ENCODE measurements at places on chromosomes 3 and 15. TPM values are rescaled to one million over a fixed set of nuclear protein-coding genes. Genes with fewer than 3 reads are reported as not detected.

OR5H15 gene
- not detected for total RNA-seq

PLXNB1 gene
- 81.3 TPM for total RNA-seq

RTP3 gene
- total RNA-seq = not detected

ECE2 gene
- total RNA-seq = not detected

C3orf22 gene
- not detected for total RNA-seq

CAMKV gene
- not detected for total RNA-seq

RGMA gene
- total RNA-seq = 8.5 TPM

VEPH1 gene
- total RNA-seq = 3.2 TPM

CNTN6 gene
- total RNA-seq = not detected

NME9 gene
- 0.48 TPM for total RNA-seq

GRCh38 chr3:4848176-4848825, 130.9 kb upstream of the BHLHE40 start:
- no peak for DNase-seq

- DNase-seq = no peak
Observed at GRCh38 chr3:185332026-185332735, 30.8 kb upstream of the MAP3K13 start.

GRCh38 chr15:80070840-80071239, 11.4 kb downstream of the ZFAND6 start:
- no peak for DNase-seq

- no peak for DNase-seq
Observed at GRCh38 chr3:133478624-133479023, 78.8 kb downstream of the BFSP2 start.

- no peak for DNase-seq
Observed at GRCh38 chr3:178455946-178456345, 80.3 kb upstream of the KCNMB2 start.

- no peak for DNase-seq
Observed at GRCh38 chr15:60605879-60606307, 127.0 kb upstream of the ICE2 start.

DNA sequence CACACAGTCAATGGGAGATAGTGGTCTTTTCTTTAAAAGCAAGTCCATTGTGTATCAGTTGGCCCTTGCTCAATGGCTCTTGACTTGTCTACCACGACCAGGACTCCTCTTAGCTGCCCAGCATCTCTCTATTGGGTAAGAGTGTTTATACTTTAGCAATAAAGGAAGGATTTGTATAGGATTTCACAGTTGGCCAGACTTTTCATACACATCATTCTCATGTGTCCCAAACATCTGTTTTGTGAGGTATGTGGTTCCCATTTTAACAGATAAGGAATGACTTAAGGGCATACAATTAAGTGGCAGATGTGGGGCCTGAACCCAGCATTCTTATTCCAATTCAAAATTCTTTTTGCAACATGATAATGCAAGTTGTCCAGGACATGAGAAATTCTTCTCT, 191.5 kb downstream of the CHST2 start:
- no peak for DNase-seq

- DNase-seq = no peak
Observed at GRCh38 chr3:110436209-110436608, 635.4 kb upstream of the NECTIN3 start.

GRCh38 chr15:90305932-90306331, 40.5 kb downstream of the NGRN start:
- DNase-seq = no peak

DNA sequence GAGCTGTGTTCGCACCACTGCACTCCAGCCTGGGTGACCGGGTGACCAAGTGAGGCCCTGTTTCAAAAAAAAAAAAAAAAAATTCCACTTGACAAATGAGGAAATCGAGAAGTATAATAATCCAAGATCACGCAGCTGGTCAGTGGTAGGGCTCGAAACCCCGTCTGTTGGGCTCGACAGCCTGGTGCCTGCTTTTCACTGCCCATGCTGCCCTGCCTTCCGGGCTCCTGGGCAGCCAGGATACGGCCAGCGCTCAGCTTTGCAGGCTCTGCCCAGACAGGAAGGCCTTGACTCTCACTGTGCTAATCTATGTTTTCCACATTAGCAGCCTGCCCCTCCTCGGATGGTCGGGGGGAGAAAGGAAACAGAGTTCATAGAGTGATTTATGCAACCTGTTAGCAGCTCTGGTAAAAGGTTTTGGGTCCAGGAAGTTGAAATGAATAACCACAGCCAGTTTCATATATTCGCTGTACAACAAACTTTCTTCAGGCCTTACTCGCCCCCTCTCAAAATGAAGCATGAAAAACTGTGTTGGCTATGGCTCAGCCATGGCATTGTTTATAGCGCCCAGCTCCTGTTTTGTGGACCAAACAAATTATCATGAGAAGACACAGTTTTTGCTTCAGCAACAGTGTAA, 108.8 kb downstream of the XXYLT1 start:
- DNase-seq = no peak

DNA sequence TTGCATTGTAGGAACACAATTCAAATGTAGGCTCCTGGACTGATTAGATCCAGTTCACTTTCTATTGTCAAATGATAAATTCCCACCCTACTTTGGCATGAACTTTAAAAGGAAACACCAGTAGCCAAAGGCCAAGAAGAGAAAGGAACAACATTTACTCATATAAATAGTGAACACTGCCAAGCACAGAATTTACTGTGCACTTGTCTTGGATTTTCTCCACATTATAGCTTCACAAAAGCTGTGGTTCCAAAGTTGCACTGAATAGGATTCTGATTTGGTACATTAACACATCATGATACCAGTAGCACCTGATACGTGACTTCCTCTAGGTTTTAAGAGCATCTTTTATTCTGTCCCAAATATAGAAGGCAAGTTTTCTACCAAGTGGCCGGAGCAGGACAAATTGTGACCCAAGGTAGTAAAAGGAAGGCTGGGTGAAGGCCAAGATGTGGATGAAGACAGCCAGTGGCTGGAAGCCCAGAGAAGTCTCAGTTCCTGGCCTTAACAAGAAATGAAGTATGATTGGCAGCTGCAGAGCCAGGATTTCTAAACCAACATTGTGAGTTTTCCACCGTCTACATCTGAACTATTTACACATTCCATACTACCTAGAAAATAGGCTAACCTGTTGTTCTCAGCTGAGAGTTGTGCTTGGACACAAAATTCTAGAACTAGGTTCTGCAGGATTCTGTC, 206.7 kb downstream of the THRB start:
- no peak for DNase-seq

- DNase-seq = no peak
Observed at GRCh38 chr3:191362037-191362436, 31.7 kb upstream of the UTS2B start.

GRCh38 chr15:27037501-27037900, 66.5 kb downstream of the GABRG3 start:
- no peak for DNase-seq

GRCh38 chr3:66199089-66199473, 21.7 kb upstream of the SLC25A26 start:
- no peak for DNase-seq

DNA sequence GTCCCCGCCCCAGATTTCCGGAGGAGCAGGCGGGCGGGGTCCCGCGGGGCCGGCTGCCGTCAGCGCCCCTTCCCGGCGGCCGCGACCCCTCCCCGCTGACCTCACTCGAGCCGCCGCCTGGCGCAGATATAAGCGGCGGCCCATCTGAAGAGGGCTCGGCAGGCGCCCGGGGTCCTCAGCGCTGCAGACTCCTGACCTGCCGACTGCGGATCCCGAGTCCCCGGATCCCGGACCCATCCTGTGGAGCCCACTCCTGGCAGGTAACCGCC, at the start of gene TRH:
Gene TRH, plus strand, starts transcription at position 157 of the 269 bp plus-strand sequence. CDS start 1,097 bp downstream, outside the sequence.
- no peak for DNase-seq

DNA sequence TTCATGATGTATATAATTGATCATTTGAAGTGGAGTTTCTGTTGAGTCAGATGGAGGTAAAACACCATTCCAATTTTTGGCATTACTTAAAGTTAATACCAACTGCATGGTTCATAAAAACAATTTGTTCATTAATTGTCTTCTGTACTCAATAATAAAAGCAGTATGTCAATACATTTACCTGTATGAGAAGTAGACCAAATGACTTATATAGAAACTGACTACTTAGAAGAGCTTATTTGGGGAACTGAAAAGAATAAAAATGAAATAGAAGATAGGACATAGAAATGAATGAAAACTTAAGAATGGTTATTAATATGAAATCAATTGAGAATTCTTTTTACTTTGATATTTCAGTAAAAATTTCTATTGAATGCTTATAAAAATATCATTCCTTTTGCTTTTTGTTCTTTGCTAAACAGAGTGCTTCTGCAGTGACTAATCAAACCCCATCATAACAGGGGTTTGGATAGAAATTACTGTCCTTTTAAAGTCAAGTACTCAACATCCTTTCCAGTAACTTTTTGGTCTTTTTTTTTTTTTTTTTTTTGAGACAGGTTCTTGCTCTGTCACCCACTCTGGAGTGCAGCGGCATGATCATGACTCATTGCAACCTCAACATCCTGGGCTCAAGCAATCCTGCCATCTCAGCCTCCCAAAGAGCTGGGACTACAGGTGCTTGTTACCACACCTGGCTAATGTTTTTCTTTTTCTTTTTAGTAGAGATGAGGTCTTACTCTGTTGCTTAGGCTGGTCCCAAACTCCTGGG, 6.5 kb upstream of the CRYBG3 start:
- no peak for DNase-seq
